ENCODE measurements at places on chromosomes 12 and 14. TPM values are rescaled to one million over a fixed set of nuclear protein-coding genes. Genes with fewer than 3 reads are reported as not detected.
A peak's percentile ranks its signal among the peaks of the same experiment; 100 is the strongest.

GRCh38 chr12:47757840-47758583 lies 668 bp downstream of the RAPGEF3 start:
- peak; percentile 87 for DNase-seq

The LUM gene
- 1,762 TPM for total RNA-seq

The CLECL1 gene
- not detected for total RNA-seq

The CLEC2A gene
- total RNA-seq, result not detected

- DNase-seq, result no peak
Measured at GRCh38 chr12:119134284-119135072, 44.3 kb upstream of the HSPB8 start.

All from osteoblast (primary cell).